ENCODE measurements at places on chromosomes 1 and 21. TPM values are rescaled to one million over a fixed set of nuclear protein-coding genes. Genes with fewer than 3 reads are reported as not detected.

DNA sequence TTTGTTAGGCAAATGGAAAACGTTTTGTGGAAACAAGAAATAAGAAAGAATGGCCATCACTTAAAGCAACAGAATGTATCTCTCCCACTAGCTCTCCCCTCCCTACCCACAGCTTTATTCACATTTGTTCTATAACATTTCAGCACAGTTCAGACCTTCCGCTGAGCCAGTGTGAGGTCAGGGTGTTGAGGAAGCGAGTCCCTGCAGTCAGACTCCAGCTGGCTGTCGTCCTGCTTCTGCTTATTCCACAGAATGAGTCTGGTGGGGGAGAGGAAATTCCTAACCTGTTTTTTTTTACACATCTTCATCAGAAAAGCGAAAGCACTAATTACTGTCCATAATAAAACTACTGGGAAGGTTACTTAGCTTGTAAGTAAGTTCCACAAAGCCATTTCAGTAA is 39.0 kb downstream of the MRPL39 start:
- DNase-seq, result peak; percentile 84

The S100A1 gene
- 1.8 TPM for total RNA-seq

GRCh38 chr1:151145304-151146071 is 943 bp downstream of the SEMA6C start:
- DNase-seq, result peak; percentile 50

- no peak for DNase-seq
Measured at GRCh38 chr1:65255656-65256050, 53.7 kb upstream of the DNAJC6 start.

The TEDDM1 gene
- total RNA-seq, result not detected

The PRDM16 gene
- 21.3 TPM for total RNA-seq

The CFHR3 gene
- 0.28 TPM for total RNA-seq

The MYOC gene
- total RNA-seq, result 0.83 TPM

DNA sequence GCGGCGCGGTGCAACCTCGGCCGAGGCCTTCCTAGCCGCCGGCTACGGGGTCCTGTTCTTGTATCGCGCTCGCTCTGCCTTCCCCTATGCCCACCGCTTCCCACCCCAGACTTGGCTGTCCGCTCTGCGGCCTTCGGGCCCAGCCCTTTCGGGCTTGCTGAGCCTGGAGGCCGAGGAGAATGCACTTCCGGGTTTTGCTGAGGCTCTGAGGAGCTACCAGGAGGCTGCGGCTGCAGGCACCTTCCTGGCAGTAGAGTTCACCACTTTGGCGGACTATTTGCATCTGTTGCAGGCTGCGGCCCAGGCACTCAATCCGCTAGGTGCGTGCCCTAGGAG is 379 bp downstream of the PPCS start:
- no peak for DNase-seq

DNA sequence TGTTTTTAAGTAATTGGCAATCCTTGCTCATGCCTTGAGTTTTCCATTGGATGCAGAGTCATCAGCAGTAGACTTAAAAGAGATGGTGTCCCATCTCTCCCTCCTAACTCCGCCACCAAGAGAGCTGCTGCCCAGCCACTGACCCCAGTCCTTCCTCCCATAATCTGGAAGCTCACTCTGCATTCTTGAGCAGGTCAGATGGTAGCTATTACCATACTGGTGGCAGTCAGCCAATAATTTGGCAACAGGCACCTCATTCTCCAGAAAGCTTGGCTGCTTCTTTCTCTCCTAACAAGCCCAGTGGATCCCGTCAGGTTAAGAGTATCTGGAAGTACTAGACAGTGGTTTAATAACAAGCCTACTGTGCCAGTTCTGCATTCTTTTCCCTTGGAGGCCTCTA is 272.1 kb downstream of the ZNF648 start:
- peak; percentile 31 for DNase-seq

The ABCA4 gene
- 1.0 TPM for total RNA-seq

GRCh38 chr1:66248257-66248656 is 285.7 kb upstream of the SGIP1 start:
- DNase-seq, result no peak

The SPRR2A gene
- 0.82 TPM for total RNA-seq

DNA sequence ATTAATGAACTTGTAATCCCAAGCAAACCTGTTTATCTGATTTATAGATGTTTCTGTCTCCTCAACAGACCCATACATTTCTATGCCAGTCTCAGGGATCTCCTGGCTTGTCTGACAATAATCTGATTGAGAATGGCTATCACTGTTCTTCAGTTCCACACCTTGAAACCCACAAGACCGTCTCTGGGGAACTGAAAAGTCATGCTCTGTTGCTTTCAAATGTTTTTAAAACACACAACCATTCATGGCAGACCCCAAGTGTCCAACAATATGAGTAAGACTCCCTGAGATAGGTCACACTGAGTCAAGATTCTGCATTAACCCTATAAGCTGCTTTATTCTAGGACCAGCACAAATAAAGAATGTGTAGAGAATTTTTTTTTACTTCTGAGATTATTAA is 611.2 kb upstream of the PLXNA2 start:
- DNase-seq, result no peak

The CDA gene
- 0.40 TPM for total RNA-seq

The UBE2U gene
- total RNA-seq, result not detected

DNA sequence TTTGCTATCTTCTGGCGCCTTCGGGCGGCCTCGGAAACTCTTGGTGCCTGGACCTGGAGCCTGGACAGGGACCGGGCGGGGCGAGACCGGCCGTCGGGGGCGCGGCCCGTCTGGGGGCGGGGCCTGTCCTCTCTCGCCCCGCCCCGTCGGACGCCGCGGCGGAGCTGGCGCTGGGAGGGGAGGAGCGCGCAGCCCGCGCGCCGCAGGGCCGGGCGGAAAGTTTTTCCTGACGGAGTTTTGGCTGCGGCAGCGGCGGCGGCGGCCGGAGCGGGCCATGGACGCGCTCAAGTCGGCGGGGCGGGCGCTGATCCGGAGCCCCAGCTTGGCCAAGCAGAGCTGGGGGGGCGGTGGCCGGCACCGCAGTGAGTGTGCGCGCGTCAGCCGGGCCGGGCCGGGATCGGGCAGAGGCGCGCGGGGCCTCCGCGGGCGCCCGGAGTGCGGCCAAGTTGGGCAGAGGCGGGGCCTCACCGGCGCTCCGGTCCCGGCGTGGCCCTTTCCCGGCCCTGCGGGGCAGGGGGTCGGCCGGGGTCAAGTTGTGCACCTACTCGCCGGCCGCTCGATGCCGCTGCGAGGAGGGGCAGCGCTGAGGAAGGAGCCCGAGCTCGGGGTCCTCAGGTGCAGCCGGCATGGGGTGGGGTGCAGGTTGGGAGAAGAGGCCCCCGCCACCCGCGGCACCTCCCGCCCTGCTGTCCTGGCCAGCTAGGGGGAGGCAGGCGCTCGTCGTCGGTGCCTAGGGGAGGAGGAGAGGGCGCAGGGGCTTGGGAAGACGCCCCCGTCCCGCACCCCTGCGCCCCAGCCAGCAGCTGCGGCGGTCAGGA is at the start of gene LDLRAP1:
Gene LDLRAP1, plus strand, starts transcription at position 182 of the 818 bp plus-strand sequence. Its CDS starts 93 bp downstream, at position 275.
- DNase-seq, result peak; percentile 83

DNA sequence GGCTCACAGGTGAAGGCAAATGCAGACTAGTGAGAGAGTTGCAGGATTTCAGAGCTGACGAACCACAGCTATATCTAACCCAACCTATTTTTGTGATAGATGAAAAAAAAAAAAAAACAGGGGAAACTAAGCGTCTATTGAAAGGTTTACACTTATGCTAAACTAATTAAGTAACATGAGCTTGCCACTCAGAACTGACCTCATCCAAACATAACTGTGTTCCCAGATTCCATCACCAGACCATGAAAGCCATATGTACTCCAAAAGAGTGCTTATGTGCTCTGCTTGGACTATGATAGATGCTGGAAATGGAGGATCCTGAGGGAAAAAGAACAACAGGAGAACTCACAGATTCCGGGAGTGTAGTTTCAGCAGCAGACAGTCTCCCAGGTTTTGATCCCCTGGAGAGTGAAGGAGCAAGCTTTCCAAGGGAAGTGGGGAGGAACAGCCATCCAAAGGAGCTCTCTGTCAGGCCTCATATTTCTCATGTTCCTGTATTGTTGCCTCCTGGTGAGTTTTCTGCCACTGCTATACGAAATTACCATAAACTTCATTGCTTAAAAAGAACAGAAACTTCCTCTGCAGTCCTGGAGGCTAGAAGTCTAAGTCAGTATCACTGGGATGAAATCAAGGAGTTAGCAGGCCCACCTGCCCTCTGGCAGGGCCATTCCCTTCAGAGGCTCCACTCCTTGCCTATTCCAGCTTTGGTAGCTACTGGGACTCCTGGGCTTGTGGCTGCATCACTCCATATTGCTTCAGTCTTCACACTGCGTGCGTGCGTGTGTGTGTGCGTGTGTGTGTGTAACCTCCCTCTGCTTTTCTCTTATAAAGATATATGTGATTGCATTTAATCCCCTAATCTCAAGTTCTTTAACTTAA is 38.1 kb downstream of the NIBAN1 start:
- no peak for DNase-seq

DNA sequence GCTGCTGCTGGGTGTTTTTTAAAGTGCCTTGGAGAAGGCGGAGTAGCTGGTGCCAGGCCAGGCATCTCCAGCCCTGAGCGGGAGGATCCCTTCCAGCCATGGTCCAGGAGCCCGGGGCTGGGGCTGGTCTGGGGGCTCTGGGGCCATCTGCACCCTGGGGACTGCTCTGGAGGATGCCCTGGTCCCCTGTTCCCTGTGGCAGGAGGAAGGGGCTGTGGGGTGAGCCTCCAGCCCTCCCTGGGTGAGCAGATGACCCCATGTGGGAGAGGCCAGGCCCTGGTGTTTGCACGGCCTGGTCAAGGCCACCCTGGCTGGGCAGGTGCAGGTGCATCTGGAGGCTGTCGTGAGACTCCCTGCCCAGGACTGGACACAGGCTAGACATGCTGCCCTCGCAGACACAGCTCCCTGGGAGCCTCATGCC is 56.7 kb downstream of the SLX9 start:
- DNase-seq, result no peak

DNA sequence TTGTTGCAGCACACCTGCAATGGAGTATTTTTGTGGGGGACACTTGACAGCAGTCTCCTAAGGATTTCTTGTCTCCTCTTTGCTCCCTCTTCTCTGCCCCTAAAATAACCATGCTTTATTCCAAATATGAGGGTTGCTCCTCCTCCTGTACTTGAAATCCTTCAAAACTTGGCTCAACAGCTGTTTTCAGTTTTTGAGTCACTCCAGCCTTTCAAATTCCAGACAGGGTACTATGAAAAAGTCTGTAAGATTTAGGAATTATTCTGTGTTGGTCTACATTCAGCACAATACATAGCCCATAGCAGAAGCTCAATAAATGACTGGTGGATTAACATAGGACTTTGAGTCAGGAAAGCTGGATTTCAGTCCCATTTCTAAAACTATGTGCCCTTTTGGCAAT is 5.5 kb downstream of the AP4B1 start:
- no peak for DNase-seq

The RHBG gene
- total RNA-seq, result 0.74 TPM

- no peak for DNase-seq
Measured at GRCh38 chr1:162561616-162562469, at the start of gene UAP1. UAP1 (plus strand) TSS chr1:162561722; CDS start chr1:162566069, 4,347 bp downstream.

The LYPD8 gene
- not detected for total RNA-seq

- peak; percentile 88 for DNase-seq
Measured at GRCh38 chr1:151196292-151196800, 2.0 kb upstream of the PIP5K1A start.

The ITLN2 gene
- total RNA-seq, result 13.8 TPM

The B3GALT2 gene
- 8.8 TPM for total RNA-seq

Data from lung (tissue), 17 donors.